Tibial artery (tissue), 4 donors: ENCODE measurements at places on chromosomes 1 and 21.

- no peak for DNase-seq
Measured at GRCh38 chr1:22096036-22096435, 43.5 kb downstream of the CDC42 start.

GRCh38 chr1:186154651-186155050 is 220.4 kb downstream of the TPR start:
- no peak for DNase-seq

GRCh38 chr1:31708324-31708723 is 4.5 kb upstream of the COL16A1 start:
- no peak for DNase-seq

GRCh38 chr1:47423872-47424271 is 7.8 kb downstream of the FOXE3 start:
- no peak for DNase-seq
